Thoracic aorta (tissue), 2 donors: ENCODE measurements at places on chromosomes 2 and 18.

DNA sequence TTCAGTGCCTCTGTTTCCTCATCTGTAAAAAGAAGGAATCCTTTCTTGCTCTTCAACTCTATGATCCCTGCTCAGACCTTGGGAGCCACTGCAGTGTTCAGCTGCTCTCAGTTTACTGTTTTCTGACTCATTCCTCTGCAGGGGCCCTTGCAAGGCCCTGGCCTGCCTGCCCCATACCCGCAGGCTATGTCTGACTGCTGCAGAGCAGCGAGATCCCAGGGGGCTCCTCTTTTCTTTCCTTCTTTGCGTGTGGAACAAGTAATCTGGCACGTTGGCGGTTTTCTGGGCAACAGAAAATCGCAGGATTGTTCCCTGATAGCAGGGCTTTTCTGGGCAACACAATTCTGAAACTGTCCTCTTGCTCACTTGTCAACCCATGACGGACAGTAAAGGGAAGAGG, 376.0 kb downstream of the DCC start:
- DNase-seq = no peak

GRCh38 chr2:240066489-240066888, 13.2 kb upstream of the OR6B3 start:
- no peak for DNase-seq

DNA sequence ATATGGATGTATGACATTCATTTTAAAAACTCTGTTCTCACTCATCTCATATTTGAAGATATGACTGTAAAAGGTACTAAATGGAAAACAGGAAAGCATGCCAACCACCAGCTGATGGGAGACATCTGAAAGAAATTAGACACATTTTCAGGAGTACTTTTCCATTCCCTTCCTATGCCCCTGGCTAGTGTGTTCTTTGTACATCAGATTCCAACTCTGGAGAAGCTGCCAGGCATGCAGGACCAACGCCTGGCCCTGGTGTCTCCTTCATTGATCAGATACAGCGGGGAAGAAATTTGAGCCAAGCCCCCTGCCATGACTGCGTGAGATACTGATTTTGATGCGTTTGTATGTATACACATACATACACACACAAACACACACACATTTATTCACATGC, 599.0 kb upstream of the SYT4 start:
- no peak for DNase-seq

DNA sequence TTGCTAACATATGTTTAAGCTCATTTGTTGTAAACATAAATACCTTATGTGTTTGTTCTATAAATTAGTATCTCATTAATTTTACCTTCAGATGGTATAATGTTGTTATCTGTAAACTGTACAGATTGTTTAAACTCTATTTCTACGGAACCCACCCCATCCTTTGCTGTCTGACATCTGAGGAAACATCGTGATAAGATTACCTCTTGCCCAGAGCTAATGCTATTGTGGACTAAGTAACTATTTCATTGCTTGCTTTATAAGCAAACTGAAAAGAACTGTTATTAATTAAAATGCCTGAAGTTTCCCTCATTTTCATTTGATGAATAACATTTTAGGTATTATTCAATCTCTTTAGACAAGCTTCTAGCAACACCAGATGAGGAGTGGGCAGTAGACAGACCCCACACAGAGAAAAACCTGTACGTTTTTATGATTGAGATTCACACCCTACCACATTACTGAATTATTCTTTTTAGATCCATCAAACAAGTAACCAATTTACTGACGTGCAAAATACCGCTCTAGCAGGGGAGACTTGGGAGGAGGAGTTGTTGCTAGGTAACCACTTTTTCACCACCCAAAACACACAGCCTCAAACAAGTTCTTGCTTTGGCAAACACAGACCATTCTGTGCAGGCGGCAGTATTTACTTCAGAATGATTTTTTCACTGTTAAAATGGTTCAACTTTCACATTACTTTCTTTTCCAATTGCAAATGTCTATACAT, 1.9 kb upstream of the SYT4 start:
- no peak for DNase-seq

DNA sequence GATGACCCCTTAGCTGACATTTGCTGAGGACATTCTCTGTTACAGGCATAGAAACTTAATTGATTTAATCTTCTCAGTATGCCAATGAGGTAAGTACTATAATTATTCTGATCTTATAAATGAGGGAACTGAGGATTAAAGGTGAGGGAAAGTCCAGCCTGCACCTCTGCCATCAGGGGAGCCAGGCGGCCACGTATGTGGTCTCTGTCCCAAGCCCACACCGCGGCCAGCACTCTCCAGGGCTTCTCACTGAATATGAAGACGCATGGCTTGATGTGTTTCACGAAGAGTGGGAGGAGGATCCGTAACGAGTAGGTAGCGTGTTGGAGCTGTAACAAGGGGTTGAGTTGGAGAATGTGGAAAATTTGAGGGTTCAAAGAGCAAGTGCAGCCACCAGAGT, 154.4 kb downstream of the TMEM18 start:
- DNase-seq = no peak

DNA sequence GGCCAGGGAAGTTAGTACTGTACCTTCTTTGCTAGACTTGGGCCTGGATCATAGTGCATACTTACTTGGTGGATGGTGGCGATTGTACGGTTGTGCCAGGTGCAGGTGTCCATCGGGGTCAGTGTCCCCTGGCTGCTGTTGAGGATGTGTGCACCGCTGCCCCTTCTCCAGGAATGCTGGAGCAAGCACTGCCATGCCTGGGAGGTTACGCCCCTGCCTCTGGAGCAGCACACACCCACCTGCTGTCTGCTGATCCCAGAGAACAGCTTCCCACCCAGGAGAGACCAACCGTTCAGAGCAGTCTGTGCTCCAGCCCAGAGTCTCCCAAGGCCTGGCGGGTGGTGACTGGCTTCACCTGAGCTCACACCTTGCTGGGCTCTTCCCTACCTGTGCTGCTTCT, 286.8 kb upstream of the HS6ST1 start:
- DNase-seq = no peak
